Left lung (tissue), 14 donors: ENCODE measurements at places on chromosomes 16 and 17.
A peak's percentile ranks its signal among the peaks of the same experiment; 100 is the strongest.

DNA sequence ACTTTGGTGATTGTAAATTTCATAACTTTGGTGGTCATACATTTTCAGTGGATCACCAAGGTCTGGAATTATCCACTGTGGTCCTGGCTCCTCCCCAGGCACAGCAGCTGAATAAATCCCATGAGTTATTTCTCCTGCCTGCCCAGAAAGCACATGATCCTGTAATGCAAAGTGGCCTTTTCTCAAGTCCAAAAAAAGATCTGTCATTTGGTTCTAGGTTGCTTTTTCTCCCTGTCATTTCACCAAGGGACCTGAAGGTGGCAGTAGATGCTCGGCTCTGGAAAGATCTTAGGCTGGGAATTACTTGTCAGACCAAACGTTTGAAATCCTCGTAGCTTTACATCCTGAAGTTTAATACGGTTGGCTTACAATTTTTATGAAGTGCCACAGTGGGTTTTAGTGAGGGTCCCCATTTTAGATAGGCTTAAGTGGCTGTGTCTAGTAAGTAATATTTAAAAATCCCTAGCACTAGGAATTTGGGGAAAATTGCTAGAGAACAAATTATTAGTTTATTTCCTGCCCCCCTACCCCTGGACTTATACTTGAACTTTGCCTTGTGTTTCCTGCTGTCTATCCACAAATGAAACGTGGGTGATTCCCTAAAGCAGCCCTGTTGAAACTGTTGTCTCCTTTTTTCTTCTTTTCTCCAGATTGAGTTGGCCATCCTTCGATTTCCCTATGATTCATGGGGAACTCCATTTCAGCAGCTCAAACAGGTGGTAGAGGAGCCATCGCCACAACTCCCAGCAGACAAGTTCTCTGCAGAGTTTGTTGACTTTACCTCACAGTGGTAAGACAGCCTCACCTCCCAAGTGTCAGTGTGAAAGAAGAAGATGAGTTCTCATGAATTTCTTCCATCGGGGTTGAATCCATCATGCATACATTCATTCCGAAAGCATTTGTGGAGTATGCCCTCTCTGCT, 111.7 kb downstream of the MAP2K6 start:
- DNase-seq: peak; percentile 63

GRCh38 chr17:72588561-72588960, 467.7 kb downstream of the SOX9 start:
- no peak for DNase-seq

DNA sequence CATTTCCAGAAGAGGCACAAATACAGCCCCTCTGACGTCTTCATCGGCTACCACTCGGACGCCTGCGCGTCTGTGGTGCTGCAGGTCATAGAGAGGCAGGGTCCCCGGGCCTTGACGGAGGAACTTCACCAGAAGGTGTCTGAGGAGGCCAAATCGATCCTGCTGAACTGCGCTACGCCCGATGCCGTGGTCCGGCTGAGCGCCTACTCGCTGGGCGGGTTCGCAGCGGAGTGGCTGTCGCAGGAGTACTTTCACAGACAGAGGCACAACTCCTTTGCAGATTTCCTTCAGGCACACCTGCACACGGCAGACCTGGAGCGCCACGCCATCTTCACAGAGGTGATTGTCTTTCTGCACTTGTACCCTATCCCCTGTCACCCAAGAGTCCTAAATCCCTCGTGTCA, 67.0 kb upstream of the ENDOV start:
- no peak for DNase-seq

- peak; percentile 74 for DNase-seq
These were observed 37.6 kb upstream of the ZC3H18 start for GRCh38 chr16:88532434-88533241.

- no peak for DNase-seq
These were observed 29.9 kb downstream of the SOX8 start for GRCh38 chr16:1011316-1012082.
